ENCODE measurements at places on chromosomes 4 and X. TPM values are rescaled to one million over a fixed set of nuclear protein-coding genes. Genes with fewer than 3 reads are reported as not detected.

Gene TMPRSS11F
- total RNA-seq: not detected

Gene FGD1
- total RNA-seq: 6.5 TPM

Gene UNC5C
- 4.3 TPM for total RNA-seq

Gene PCDH10
- 3.6 TPM for total RNA-seq

Gene ZBTB33
- total RNA-seq: 11.2 TPM

Gene TMEM185A
- 8.1 TPM for total RNA-seq

Gene CSAG3
- not detected for total RNA-seq

Gene PPP2R2C
- total RNA-seq: not detected

Gene TNIP3
- 0.81 TPM for total RNA-seq

Gene GSX2
- total RNA-seq: not detected

Gene CT47B1
- total RNA-seq: not detected

Gene ATP10D
- total RNA-seq: 10.1 TPM

Gene LRP2BP
- 0.18 TPM for total RNA-seq

Gene UGT2A3
- total RNA-seq: not detected

Gene RPL34
- 946 TPM for total RNA-seq

Gene AR
- 1.6 TPM for total RNA-seq

Gene MAGEB17
- total RNA-seq: not detected

Gene HSFX2
- 0.16 TPM for total RNA-seq

Gene PTCHD1
- not detected for total RNA-seq

Gene XAGE1A
- total RNA-seq: not detected

Gene NHSL2
- 0.81 TPM for total RNA-seq

Gene ZNF732
- 0.36 TPM for total RNA-seq

Gene CXCL11
- total RNA-seq: not detected

Gene NR3C2
- 2.1 TPM for total RNA-seq

Gene ART3
- not detected for total RNA-seq

Gene INTU
- 4.5 TPM for total RNA-seq

Gene COL4A6
- 0.18 TPM for total RNA-seq

Gene IL9R
- not detected for total RNA-seq
